Activated CD4-positive, alpha-beta T cell treated with anti-CD3 and anti-CD28 coated beads for 36 hours (primary cell): ENCODE measurements at places on chromosomes 7 and 10. TPM values are rescaled to one million over a fixed set of nuclear protein-coding genes. Genes with fewer than 3 reads are reported as not detected.
A peak's percentile ranks its signal among the peaks of the same experiment; 100 is the strongest.

GRCh38 chr10:70575874-70576802 lies 26.4 kb downstream of the PRF1 start:
- H3K27ac ChIP-seq, result peak overlapping the region; percentile 40
- no peaks in the 10 kb centered on the region for H3K27me3 ChIP-seq

DNA sequence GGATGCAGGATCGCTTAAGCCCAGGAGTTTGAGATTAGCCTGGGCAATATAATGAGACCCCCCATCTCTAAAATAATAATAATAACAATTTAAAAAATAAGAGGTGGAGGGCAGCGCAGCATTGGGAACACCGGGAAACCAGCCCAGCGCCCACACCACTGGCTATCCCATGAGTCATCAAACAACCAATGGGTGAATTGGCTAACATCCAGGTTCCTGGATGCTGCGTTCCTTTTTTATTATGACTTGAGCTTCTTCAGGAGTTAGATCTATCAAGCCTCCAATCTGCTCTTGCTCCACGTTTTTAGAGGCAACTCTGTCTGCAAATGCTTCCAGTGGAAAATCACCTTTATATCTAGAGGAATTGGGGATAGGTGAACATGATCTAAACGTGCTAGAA lies 10.0 kb upstream of the LRRC4 start:
- peaks cover 10% of the 10 kb centered on the region for H3K36me3 ChIP-seq
- no peak for DNase-seq
- no peak overlapping the region for H3K4me3 ChIP-seq
- no peak overlapping the region for H3K27ac ChIP-seq
- H3K4me1 ChIP-seq, result peaks cover 21% of the 10 kb centered on the region
- no peaks in the 10 kb centered on the region for H3K27me3 ChIP-seq

GRCh38 chr7:30478349-30479201 lies at the start of gene NOD1:
NOD1 (minus strand) TSS chr7:30478784; CDS start chr7:30456921, 21,863 bp downstream.
- H3K36me3 ChIP-seq, result peaks cover 4% of the 10 kb centered on the region
- H3K4me3 ChIP-seq, result peak within 1 kb of the TSS; percentile 88
- H3K27ac ChIP-seq, result peak within 1 kb of the TSS; percentile 90
- DNase-seq, result peak; percentile 86
- H3K27me3 ChIP-seq, result no peaks in the 10 kb centered on the region

DNA sequence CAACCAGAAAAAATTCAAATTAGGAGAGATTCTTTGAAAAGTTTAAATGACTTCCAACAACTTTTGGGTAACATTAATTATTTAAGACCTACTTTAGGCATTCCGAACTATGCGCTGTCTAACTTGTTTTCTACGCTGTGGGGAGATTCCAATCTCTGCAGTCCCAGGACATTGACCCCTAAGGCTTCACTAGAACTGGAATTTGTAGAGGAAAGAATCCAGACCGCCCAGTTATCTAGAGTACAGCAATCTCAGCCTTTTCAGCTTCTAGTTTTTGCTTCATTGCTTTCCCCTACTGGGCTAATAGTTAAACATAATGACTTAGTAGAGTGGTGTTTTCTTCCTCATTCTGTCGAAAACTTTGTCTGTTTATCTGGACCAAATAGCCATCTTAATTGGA lies 14.9 kb upstream of the DDC start:
- H3K4me1 ChIP-seq, result no peaks in the 10 kb centered on the region
- no peak overlapping the region for H3K4me3 ChIP-seq
- peaks cover 5% of the 10 kb centered on the region for H3K36me3 ChIP-seq
- no peak for DNase-seq
- peaks cover 13% of the 10 kb centered on the region for H3K27me3 ChIP-seq
- H3K27ac ChIP-seq, result no peak overlapping the region

DNA sequence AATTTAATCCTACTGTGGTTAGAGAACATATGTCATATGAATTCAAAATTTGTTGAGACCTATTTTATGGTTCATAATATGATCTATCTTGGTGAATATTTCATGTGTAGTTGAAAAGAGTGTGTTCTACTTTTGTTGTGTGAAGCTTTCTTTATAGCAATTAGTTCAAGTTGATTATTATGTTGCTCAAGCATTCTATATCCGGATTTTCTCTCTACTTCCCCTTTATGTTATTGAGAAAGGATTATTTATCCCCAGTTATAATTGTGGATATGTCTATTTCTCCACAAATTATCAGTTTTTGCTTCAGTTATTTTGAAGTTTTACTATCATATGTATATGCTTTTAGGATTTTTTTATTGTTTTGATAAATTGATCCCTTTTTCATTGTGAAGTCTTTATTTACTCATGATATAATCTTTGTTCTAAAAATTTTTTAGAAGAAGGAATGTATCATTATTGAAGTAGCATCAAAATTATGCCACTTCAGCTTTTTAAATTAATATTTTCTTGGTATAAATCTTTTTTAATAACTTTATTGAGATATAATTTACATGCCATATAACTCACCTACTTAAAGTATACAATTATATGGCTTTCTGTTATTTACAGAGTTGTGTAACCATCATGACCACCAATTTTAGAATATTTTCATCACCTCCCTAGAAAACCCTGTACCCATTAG lies 12.0 kb upstream of the MEST start:
- peaks cover 8% of the 10 kb centered on the region for H3K27me3 ChIP-seq
- DNase-seq, result no peak
- peaks cover 14% of the 10 kb centered on the region for H3K4me1 ChIP-seq
- no peaks in the 10 kb centered on the region for H3K36me3 ChIP-seq

Gene EVX1
- total RNA-seq, result not detected

Gene MET
- 0.63 TPM for total RNA-seq

DNA sequence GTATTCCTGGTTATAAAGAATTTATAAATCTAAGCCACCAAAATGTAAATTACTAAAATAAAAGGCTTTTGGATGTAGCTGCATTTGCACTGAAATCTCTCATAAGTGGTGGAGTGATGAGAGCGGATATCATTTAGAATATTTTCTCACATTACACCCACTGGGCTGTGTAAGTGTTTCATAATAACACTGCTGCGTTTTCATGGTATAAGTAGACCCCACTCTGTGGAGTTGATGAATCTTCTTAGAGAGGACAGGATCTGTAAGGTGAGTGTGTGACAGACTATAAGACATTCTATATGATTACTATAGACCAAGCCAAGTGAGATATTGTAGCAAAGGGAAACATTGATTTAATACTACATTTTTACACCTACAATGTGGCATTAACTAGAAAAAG lies 1024.1 kb upstream of the LRRN3 start:
- H3K4me3 ChIP-seq, result no peak overlapping the region
- H3K27ac ChIP-seq, result no peak overlapping the region
- H3K4me1 ChIP-seq, result no peaks in the 10 kb centered on the region
- H3K27me3 ChIP-seq, result no peaks in the 10 kb centered on the region

GRCh38 chr7:100571829-100572116 lies 1.9 kb downstream of the SAP25 start:
- H3K27ac ChIP-seq, result no peak overlapping the region
- H3K4me3 ChIP-seq, result no peak overlapping the region
- peaks cover 16% of the 10 kb centered on the region for H3K36me3 ChIP-seq
- no peak for DNase-seq
- peaks cover 36% of the 10 kb centered on the region for H3K4me1 ChIP-seq

Gene NUPR2
- total RNA-seq, result not detected

- H3K4me3 ChIP-seq, result no peak overlapping the region
- H3K36me3 ChIP-seq, result no peaks in the 10 kb centered on the region
- no peak overlapping the region for H3K27ac ChIP-seq
- no peaks in the 10 kb centered on the region for H3K4me1 ChIP-seq
These were observed 50.2 kb upstream of the FGFR2 start for GRCh38 chr10:121648493-121648892.

Gene GNAT3
- total RNA-seq, result not detected

- peaks cover 17% of the 10 kb centered on the region for H3K36me3 ChIP-seq
- H3K4me3 ChIP-seq, result no peak overlapping the region
- peaks cover 73% of the 10 kb centered on the region for H3K4me1 ChIP-seq
- no peaks in the 10 kb centered on the region for H3K27me3 ChIP-seq
- DNase-seq, result no peak
These were observed 94.9 kb downstream of the SFMBT2 start for GRCh38 chr10:7315906-7316305.

Gene FGFR2
- not detected for total RNA-seq

- peak; percentile 18 for DNase-seq
- peaks cover 16% of the 10 kb centered on the region for H3K4me1 ChIP-seq
- H3K4me3 ChIP-seq, result peak overlapping the region; percentile 61
- no peaks in the 10 kb centered on the region for H3K36me3 ChIP-seq
These were observed 825 bp downstream of the ADRB1 start for GRCh38 chr10:114044247-114045135.

Gene FAM237B
- not detected for total RNA-seq

Gene FAM25G
- not detected for total RNA-seq

Gene GNG11
- not detected for total RNA-seq

GRCh38 chr7:143303733-143304132 lies 12.2 kb upstream of the CLCN1 start:
- peaks cover 37% of the 10 kb centered on the region for H3K4me1 ChIP-seq
- H3K4me3 ChIP-seq, result no peak overlapping the region
- H3K27me3 ChIP-seq, result no peaks in the 10 kb centered on the region
- no peak overlapping the region for H3K27ac ChIP-seq

- DNase-seq, result no peak
- no peaks in the 10 kb centered on the region for H3K27me3 ChIP-seq
- no peak overlapping the region for H3K4me3 ChIP-seq
- H3K27ac ChIP-seq, result no peak overlapping the region
These were observed 35.6 kb downstream of the ANKMY2 start for GRCh38 chr7:16609842-16610450.

GRCh38 chr7:64294701-64295420 lies 18.9 kb upstream of the ZNF736 start:
- H3K4me1 ChIP-seq, result no peaks in the 10 kb centered on the region
- H3K36me3 ChIP-seq, result no peaks in the 10 kb centered on the region
- no peak for DNase-seq
- no peak overlapping the region for H3K27ac ChIP-seq

- no peak for DNase-seq
- no peak overlapping the region for H3K27ac ChIP-seq
- H3K4me1 ChIP-seq, result no peaks in the 10 kb centered on the region
These were observed 93.0 kb downstream of the ARHGAP22 start for GRCh38 chr10:48511875-48512231.

DNA sequence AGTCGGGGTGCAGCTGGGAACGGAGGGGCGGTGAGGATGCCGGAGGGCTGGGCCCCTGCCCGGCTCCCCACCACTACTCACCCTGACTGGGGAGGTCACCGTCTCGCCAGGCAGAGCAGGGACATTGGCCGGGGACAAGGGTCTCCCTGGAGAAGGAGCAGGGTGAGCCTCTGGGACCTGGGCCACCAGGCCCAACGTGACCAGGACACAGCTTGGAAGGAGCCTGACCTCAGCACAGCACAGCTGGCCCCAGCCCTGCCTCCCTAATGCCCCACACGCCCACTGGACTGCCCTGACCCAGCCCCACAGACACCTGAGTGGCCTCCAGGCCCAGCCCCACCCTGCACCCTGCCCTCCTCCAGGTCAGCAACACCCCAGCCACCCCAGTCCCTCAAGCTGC lies 21.1 kb downstream of the MICALL2 start:
- no peaks in the 10 kb centered on the region for H3K4me1 ChIP-seq
- no peak overlapping the region for H3K27ac ChIP-seq
- no peak overlapping the region for H3K4me3 ChIP-seq
- no peak for DNase-seq
- H3K27me3 ChIP-seq, result no peaks in the 10 kb centered on the region
- H3K36me3 ChIP-seq, result no peaks in the 10 kb centered on the region

- H3K27ac ChIP-seq, result no peak overlapping the region
- peaks cover 25% of the 10 kb centered on the region for H3K36me3 ChIP-seq
- no peak overlapping the region for H3K4me3 ChIP-seq
- H3K27me3 ChIP-seq, result no peaks in the 10 kb centered on the region
These were observed 42.8 kb downstream of the WIPI2 start for GRCh38 chr7:5232874-5233273.

Gene ENTPD1
- total RNA-seq, result 0.37 TPM

- peaks cover 20% of the 10 kb centered on the region for H3K4me1 ChIP-seq
- no peak for DNase-seq
- H3K27me3 ChIP-seq, result no peaks in the 10 kb centered on the region
These were observed 10.4 kb downstream of the STMP1 start for GRCh38 chr7:135672560-135673359.

Gene LIPF
- not detected for total RNA-seq

DNA sequence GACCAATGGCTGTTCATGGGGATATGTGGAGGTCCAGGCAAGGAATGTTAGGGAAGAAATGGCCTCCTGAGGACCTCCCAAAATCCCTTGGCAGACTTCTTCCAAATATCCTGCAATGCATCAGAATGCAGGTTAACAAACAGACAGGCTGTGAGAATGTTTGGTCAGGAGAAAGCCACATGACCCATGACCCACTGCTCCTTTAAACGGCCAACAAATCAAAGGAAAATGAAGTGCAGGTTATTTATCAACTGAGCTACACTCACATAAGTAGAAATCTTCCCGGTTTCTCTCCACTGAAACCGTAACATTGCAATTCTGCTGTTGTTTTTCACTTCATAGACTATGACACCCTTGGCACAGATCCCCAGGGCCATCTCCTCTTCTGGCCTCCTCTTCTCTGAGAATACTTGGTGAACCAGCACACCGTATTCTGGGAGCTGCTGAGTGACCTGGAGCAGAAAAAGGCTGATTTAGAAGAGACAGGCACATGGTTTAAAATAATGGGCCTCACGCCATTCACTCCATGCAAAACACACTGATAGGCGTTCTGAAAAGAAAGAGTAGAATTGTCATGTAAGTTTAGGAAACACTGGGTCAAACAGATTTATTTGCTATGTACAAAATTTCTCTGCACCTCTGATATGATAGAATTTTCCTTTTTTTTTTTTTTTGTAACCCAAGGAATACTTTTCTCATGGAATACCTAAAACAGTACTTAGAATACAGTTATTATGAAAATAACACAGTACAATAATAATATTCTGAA lies 67.8 kb downstream of the FRMPD2 start:
- peaks cover 4% of the 10 kb centered on the region for H3K4me1 ChIP-seq
- no peak overlapping the region for H3K27ac ChIP-seq
- DNase-seq, result no peak
- no peak overlapping the region for H3K4me3 ChIP-seq
- no peaks in the 10 kb centered on the region for H3K27me3 ChIP-seq

Gene PNLIPRP2
- total RNA-seq, result not detected

GRCh38 chr7:150365673-150366398 lies 2.8 kb upstream of the REPIN1 start:
- H3K27me3 ChIP-seq, result no peaks in the 10 kb centered on the region
- H3K27ac ChIP-seq, result no peak overlapping the region
- no peak for DNase-seq

GRCh38 chr7:22683379-22683778 lies 43.6 kb upstream of the IL6 start:
- no peak overlapping the region for H3K27ac ChIP-seq
- H3K36me3 ChIP-seq, result no peaks in the 10 kb centered on the region
- peaks cover 17% of the 10 kb centered on the region for H3K4me1 ChIP-seq
- peaks cover 18% of the 10 kb centered on the region for H3K27me3 ChIP-seq
- no peak for DNase-seq

Gene PTPN20
- 2.0 TPM for total RNA-seq

DNA sequence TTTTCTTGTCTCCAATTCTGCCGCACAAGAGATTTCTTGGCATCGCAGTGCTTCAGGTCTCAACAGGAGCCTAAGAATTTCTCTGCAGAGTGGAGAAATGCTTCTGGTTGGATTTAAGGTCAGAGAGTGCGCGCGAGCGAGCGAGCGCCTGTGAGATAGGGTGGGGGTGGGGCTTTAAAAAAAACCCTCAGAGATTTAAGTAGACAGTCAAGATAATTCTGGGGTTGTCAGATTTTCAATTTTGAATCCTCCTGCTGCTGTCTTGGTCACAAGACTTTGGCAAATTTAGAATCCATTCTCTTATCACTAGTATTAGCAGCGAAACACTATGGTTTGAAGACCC lies 49.7 kb downstream of the CPEB3 start:
- H3K4me3 ChIP-seq, result peak overlapping the region; percentile 72
- DNase-seq, result peak; percentile 19
- H3K36me3 ChIP-seq, result peaks cover 10% of the 10 kb centered on the region
- no peak overlapping the region for H3K27ac ChIP-seq
- peaks cover 30% of the 10 kb centered on the region for H3K4me1 ChIP-seq
